ENCODE measurements at places on chromosomes 3 and 15.

GRCh38 chr15:50810128-50810527 lies 44.6 kb upstream of the SPPL2A start:
- no peak for DNase-seq

GRCh38 chr3:38646062-38646461 lies 3.4 kb downstream of the SCN5A start:
- DNase-seq = no peak

DNA sequence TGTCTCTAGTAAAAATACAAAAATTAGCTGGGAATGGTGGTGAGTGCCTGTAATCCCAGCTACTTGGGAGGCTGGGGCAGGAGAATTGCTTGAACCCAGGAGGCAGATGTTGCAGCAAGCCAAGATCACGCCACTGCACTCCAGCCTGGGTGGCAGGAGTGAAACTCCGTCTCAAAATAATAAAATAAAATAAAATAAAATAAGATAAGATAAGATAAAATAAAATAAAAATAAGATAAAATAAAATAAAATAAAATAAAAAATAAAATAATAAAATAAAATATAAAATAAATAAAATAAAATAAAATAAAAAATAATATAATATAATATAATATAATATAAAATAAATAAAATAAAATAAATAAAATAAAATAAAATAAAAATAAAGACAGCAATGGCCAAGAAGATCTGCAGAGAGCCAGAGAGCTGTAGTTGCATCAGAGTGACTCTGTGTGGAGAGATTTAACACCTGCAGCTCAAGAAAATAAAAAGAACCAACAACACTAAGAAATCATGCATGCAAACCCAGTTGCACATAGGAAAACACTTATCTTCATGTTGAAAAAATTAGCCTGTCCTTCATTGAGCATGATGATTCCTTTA lies 25.9 kb downstream of the LIPH start:
- DNase-seq = no peak

DNA sequence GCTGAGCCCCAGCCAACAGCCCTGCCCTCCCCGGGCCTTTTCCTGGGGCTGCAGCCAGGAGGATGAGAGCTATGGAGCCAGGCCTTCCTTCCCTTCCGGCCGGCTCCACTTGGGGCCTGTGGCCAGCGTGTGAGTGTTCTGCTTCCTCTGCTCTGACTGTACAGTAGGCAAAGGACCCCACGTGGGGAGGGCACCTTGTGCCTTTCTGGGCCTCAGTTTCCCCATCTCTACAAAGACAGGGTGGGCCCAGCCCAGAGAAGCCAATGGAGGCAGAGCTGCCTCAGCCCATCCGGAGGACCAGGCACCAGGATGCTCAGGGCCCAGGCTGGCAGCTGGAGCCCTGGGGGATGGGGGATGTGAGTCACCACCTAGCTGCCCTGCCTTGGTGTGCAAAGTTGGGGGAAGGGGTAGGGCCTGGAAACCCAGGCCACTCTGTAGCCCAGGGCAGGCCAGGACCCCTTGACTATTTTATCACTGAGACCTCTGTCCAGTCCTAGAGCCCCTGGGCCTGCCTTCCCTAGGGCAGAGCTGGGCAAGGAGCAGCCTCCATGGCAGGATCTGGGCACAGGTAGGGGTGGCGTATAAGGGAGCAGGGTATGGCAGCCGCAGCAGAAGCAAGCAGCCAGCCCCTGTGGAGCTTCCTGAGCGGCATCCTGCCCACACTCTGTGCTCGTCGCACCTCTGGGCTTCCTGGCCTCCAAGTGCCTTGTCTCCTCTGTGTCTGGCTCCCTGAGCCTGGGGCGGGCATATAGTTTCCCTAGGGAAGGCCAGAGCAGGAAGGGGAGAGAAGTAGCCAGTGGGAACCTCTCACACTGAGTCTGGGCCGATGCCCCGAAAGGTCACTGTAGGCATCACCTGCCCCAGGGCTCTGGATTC lies 1.8 kb downstream of the PSTPIP1 start:
- no peak for DNase-seq

GRCh38 chr3:178718995-178719635 lies 182.9 kb downstream of the KCNMB2 start:
- DNase-seq = no peak

GRCh38 chr3:132867526-132867925 lies 145.3 kb upstream of the NPHP3 start:
- DNase-seq = no peak

DNA sequence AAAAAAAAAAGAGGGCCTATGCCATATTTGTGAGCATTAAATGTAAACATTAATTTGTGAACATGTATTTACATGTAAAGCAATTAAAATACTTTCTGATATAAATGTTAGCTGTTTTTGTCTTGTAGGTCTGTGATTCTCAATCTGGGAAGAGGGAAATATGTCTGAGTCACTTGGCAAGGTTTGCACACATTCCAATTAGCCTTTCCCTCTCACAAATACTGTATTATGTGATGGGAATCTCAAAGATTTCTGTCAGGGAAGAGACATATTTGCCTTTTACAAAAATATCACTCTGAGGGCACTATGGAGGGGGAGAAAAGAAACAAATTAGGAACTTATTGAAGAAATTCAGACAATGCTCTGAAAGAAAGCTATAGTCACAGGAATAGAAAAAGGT lies 483.6 kb downstream of the GBE1 start:
- DNase-seq = no peak

- no peak for DNase-seq
These were observed 77.2 kb downstream of the PDCD6IP start for GRCh38 chr3:33875680-33876079.

DNA sequence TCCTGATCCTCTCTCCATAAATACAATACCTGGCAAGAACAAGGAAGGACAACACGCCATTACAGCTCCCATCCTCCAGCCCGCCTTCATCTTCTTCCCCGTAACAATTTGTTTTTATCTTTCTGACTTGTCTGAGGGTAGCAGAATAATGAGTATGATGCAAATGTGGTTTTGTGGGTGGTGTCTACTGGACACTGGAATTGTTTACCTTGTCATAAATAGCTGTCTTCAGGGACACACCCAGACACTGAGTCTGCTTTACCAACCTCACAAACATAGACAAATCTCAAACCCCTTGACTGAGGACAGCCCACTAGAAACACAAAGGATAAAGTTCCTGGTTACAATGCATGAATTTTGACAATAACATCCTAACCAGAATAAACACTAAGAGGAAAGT lies 13.4 kb downstream of the WDR72 start:
- DNase-seq = no peak

GRCh38 chr15:95365511-95366107 lies 964.9 kb upstream of the NR2F2 start:
- no peak for DNase-seq

DNA sequence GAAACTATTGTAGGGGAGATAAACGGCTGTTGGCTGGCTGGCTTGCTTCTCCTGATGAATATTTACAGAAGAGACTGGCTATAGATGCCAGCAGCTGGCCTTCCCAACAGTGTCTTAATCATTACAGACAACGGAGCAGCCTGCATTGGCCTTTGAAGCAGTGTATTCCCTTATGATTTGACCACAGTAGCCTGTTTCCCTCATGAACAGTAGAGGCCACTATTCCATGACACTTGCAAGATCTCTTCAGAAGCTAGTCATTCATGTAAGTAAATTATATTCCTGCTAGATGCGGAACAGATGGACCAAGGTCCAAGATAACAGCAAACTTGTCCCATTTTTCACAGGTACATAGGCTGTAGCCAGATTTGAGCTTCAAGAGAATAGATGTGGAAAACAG lies 47.3 kb downstream of the TMCO5A start:
- no peak for DNase-seq

DNA sequence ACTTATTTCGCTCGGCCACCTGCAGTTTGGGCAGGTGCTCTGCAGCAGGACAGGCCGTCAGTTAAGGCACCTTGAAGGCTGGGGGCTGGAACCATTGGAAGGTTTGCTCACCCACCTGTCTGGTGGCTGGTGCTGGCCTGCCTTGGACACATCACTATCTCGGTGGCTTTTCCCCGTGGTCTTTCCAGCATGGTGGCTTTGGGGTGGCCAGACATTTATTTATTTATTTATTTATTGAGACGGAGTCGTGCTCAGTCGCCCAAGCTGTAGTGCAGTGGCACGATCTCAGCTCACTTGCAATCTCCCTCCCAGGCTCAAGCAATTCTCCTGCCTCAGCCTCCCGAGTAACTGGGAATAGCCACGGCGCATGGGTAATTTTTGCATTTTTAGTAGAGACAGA lies 11.7 kb downstream of the ISG20 start:
- no peak for DNase-seq

DNA sequence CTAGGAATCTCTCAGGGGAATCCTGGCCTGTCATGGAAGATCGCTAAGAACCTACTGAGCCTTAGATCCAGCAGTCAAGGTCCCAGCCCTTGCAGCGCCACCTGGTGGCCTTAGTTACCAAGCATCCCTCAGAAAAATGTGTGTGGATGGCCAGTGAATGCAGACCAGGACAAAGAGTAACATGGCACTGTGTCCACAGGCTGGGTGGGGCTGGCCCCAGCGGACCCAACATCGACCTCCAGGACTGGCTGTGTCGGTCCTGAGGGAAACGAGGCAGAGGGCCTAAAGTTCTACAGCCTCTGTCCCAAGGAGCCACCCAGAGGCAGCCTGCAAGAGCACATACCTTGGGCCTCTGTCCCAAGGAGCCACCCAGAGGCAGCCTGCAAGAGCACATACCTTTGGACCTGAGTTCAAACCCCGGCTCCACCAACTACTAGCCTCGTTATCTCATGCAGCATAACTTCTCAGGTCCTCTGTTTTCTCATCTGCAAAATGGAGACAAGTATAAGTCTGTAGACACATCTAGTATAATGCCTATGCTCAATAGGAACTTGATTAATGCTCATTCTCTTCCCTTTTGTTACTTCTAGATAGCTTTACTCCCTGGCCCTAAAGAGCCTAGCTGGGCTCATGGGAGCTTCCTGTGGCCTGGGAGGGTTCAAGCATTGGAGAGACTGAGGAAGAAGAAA lies 57.5 kb upstream of the HERC1 start:
- DNase-seq = peak; percentile 45

GRCh38 chr15:36356978-36357601 lies 222.3 kb upstream of the CDIN1 start:
- no peak for DNase-seq

DNA sequence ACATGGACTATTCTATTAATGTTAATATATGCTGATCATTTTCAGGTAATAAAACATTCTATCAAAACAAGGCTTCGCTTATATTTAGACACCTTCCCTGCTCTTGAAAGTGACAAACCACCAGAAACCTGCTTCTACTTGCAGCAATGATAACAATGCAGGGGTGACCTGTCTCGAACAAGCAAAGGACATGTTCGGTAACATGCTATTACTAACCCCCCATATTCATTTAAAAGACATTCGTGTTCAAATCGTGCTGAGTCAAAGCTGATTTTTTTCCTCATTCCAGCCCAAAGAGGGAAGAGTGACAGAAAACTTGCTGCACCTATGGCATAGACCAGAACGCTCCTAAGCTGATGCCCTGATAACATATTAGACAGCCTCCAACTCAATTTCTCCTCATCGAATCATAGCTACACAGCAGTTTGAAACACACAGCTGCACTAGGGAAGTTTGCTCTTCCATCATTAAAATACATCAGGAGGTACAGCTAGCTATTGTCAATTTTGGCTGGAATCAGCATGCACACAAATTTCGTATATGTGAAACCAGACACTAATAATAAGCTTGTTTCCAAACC lies 341.5 kb downstream of the FOXP1 start:
- no peak for DNase-seq

GRCh38 chr15:87757084-87757483 lies 499.5 kb downstream of the NTRK3 start:
- no peak for DNase-seq

- no peak for DNase-seq
These were observed 30.3 kb downstream of the CX3CR1 start for GRCh38 chr3:39249453-39250115.

DNA sequence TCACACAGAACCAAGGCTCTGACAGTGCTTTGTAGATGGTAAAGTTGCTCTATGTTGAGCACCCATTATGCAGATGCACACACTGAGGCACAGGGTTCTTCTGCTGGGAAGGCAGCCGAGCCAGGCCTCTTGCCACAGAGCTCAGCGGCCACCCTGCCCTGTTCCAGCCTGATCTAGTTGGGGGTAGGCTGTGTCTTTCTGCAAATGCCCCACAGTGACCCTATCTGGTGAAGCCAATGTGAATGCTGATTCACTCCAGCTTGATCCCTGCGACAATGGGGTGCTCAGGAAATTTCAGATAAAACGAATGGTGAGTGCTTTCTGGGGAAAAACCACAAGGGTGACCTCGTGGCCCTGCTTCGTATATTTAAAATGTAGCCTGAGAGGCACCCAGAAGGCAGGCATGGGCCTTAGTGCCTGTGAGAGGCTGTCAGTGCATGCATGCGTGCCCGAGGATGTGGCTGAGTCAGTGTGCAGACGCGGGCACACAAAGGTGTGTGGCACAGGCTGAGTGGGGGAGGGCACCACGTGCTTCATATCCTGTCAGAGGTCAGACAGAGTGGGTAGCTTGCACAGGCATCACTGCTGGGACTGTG lies 85.7 kb downstream of the ATP2B2 start:
- no peak for DNase-seq

DNA sequence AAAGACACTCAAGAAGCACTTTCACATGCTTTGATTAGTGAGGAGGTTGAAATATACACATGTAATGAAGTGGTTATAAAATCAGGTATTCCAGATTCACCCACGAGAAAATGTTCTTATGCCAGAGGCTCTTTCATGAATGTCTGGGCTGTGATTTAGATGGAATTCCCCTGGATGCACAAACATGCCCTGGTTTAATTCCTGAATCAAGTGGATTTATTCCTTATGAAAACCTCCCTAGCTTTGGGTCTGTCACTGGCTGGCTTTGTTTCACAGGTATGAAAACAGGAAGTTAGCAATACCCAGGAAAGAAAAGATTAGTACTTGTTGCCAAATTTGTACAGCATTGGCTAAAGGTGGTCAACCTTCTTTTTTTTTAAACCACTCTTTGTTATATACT lies 1123.0 kb downstream of the ROBO1 start:
- no peak for DNase-seq

- DNase-seq = no peak
These were observed 38.2 kb downstream of the DPPA2 start for GRCh38 chr3:109278141-109278540.

- DNase-seq = no peak
These were observed 38.5 kb downstream of the TAMM41 start for GRCh38 chr3:11808231-11808630.

DNA sequence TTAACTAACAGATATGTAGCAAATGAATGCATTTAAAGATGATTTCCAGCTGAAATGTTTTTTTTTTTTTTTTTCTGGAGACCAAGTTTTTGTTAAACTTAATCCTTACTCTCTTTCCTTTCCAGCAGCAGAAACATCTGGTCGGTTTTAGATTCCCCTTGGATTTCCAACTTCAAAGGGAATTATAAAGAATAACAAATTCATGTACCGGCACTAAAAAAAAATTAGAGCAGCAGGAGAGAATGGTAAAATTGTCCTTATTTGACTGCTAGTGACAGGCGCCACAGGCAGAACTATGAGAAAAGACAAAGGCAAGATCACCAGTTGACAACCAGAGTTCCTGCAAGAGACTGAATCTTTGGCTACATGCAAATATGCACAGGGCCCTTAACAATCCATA lies 393.3 kb downstream of the TIGIT start:
- no peak for DNase-seq
